M059J (cell line): ENCODE measurements at places on chromosomes 12 and 14. TPM values are rescaled to one million over a fixed set of nuclear protein-coding genes. Genes with fewer than 3 reads are reported as not detected.

- DNase-seq = no peak
Measured at GRCh38 chr12:14779834-14780233, 23.4 kb downstream of the WBP11 start.

DNA sequence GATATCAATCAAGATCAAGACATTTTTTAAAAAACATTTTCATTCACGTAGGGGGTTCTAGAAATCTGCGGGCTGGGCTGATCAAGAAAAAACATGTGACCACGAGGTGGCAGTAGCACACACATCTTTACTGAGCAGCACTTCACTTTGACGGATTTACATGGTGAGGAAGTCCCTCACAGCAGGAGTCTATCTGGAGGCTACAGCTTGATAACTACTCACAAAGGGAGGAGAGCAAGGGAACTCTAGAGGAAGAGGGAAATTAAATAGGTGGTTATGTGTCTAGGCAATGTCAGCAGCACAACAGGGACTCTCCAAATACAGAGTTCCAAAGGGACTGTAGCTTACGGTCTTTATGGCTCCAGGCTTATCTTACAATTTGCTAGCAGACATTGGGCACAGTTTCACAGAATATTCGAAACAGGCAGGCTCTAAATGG is 248.1 kb downstream of the DPY19L2 start:
- DNase-seq = peak; percentile 55

The CDKN1B gene
- total RNA-seq = 34.8 and 48.4 TPM in 2 replicates

DNA sequence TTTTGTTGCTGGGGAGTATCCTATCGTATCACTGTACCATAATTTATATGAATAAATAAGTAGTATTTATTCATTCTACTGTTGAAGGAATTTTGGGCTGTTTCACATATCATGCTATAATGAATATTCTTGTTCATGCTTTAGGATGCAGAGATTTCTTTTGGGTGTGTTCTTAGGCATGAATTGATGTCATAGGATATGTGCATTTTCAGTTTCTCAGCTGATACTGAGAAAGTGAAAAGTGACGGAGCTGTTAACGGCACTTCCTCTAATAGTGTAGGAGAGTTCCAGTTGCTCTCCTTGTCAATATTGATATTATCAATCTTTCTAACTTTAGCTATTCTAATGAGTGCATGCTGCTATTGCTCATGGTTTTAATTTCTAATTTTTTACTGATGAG is 23.2 kb upstream of the SDR39U1 start:
- no peak for DNase-seq

DNA sequence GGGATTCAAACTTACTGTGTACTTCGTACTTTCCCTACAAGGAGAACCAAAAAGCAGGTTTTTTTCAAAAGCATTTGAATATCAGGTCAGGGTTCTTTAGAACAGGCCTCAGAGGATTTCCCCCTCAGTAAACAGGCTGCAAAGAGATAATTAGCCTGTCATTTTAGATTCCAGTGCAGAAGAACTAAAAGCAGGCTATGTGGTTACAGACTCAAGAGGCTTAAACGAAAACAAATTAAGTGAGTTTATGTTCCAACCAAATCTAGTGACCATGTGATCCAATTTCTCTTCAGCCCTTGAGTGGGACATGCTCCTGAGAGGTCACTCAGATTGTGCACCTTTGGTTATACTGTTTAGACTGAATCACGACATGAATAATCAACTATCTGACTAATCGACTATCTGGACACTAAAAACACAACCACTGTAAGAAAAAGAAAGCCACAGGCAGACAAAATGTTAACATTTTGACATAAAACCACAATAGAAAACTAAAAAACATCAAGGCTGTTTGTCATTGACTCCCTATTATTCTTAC is 4.5 kb downstream of the TMED8 start:
- DNase-seq = peak; percentile 91

GRCh38 chr12:119145367-119145766 is 33.4 kb upstream of the HSPB8 start:
- DNase-seq = no peak

The TRIM9 gene
- 1.3 and 2.0 TPM in 2 replicates for total RNA-seq

DNA sequence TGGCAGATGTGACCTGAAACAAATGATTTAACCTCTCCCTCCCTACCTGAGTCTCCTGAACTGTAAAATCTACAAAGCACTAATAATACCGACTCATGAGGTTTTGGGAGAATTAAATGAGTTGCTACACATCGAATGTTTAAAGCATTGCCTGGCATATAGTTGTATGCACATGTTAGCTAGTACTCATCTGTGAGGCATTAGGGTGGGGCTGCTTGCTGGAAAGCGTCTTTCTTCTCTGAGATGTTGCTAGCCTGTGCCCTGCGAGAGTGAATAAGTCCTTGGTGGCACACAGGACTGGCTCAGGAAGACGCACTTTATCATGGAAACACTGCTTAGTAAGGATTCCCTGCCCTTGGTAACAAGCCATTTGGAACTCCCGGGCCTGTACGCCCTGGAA is 6.1 kb downstream of the RAPGEF3 start:
- DNase-seq = no peak

DNA sequence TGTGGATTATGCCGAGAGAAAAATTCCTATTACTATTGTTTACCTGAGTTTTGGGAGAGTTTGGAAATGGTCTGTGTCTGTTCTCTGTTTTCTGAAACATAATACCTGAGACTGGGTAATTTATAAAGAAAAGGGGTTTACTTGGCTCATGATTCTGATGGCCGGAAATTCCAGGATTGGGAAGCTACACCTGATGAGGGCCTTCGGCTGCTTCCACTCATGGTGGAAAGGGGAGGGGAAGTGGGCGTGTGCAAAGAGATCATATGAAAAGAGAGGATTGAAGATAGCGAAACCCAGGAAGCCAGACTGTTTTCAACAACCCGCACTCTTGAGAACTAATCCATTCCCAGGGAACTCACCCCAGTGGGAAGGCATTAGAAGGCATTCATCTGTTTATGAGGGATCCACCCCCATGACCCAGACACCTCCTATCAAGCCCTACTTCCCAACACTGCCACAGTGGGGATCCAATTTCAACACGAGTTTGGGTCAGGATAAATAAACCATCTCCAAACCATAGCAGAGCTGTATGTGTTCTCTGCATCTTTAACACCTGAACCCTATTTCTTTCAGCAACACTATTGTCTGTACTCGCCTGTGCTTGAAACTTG is 51.1 kb downstream of the APAF1 start:
- no peak for DNase-seq

DNA sequence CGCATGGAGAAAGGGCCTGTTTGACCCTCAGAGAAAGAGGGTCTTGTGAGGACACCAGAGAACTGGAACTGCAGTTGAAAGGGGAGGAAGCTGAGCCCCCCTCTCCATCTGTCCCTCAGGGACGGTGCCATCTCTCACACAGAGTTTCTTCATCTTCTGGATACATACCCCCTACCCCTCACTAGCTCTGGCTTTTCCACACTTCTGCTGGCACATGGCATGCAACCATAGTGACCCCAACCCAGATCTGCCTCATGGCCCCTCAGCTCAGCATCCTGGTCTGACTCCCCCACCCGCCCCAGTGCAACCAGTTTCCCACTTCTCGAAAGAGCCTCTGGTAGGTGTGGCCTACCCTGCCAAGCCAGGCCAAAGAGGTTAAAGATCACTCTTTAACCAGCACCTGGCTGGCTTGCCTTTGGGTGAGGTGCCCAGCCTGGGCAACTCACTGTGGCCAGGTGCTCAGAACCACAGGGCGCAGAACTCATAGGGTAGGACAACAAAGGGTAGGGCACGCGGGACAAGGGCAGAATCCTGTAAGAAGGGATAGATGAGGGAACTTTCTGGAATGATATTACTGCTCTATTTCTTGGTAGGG is 25.8 kb downstream of the GALNT16 start:
- no peak for DNase-seq

GRCh38 chr12:110743571-110744093 is 941 bp upstream of the PPP1CC start:
- peak; percentile 27 for DNase-seq

The CD27 gene
- total RNA-seq = not detected in 2 replicates

The POTEG gene
- not detected in 2 replicates for total RNA-seq

- DNase-seq = no peak
Measured at GRCh38 chr12:84929501-84929900, 16.9 kb upstream of the SLC6A15 start.

The GRIN2B gene
- total RNA-seq = not detected in 2 replicates

GRCh38 chr12:57713209-57713608 is 19.3 kb downstream of the OS9 start:
- DNase-seq = no peak

DNA sequence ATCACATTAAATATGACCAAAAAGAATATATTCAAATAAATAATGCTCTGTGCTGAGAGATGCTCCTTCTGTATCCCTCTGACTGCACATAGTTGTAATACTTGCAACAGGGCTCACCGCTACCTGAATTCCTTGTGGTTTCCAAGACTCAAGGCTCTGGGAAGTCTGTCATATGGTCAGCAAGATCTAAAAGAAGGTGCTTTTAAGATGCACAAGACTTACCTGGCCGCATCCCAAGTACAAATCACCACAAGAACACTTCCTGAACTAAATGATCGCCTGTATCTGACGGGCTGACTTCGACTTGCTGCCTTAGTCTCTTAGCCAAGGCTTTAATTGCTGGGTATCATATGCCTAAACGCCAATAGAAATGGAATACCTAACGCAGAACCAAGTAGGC is 67.2 kb downstream of the HECTD4 start:
- DNase-seq = peak; percentile 32

GRCh38 chr14:23119363-23120327 is 590 bp upstream of the CEBPE start:
- no peak for DNase-seq

DNA sequence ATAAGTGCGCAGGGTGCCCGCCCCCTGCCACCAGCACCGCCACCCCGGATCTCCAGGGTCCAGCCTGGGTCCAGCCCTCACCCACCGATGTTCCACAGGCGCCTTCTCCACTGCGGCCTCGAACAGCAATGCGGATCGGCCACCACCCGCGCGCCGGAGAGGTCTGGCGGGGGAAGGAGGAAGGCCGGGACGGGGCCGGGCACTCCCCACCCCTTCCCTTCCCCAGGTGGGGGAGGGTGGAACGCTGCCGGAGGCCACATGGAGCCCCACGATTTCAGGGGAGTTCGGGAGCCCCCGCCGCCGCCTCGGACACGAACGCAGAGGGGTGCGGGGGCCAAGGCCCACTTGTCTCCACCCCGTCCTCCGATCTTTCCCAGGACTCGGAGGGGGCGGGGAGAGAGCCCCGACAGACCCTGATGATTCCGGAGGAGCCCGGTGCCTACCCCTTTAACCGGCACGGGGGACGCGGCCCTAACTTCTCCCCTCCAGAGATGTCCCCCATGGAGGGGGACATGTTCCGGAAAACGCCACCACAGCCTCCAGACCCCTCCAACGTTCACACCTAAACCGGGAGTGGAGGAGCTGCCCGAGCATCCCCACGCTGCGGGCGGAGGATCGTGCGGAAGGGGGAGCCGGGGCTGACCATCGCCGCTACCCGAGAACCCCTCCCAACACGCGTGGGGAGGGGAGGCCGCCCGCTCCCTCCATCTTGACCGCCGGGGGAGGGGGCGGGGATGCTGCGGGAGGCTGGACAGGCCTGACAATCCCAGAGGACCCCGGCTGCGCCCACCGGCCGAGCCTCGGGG is 1.1 kb downstream of the ATXN2 start:
- DNase-seq = peak; percentile 42
